ENCODE measurements at places on chromosomes 2 and 18. TPM values are rescaled to one million over a fixed set of nuclear protein-coding genes. Genes with fewer than 3 reads are reported as not detected.

The DNAJC5G gene
- total RNA-seq = 0.56 TPM

The ARPC2 gene
- total RNA-seq = 137 TPM

The PTPN18 gene
- 46.6 TPM for total RNA-seq

The STON1 gene
- total RNA-seq = 52.5 TPM

The NEU4 gene
- total RNA-seq = 0.84 TPM

The NDC80 gene
- not detected for total RNA-seq

The SERPINB11 gene
- not detected for total RNA-seq

GRCh38 chr18:58674863-58675472, 3.7 kb downstream of the MALT1 start:
- no peak for DNase-seq

DNA sequence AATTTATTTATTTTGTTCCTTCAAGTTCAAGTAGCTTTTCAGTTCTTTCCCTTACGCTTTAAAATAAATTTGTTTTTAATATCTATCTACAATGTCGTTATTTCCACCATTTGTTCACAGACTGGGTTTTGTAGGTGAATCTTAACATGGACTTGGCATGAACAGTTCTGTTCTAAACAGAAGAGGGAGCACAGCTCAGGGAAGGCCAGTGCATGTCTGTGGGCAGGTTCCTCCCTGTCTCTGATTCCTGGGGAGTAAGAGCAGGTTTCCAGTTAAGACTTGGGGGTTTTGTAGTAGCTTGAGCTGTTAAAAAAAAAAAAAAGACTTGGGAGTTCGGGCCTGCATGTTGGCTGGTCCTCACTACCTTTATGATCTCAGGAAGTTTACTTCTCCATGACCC, 11.1 kb downstream of the TTL start:
- DNase-seq = no peak

DNA sequence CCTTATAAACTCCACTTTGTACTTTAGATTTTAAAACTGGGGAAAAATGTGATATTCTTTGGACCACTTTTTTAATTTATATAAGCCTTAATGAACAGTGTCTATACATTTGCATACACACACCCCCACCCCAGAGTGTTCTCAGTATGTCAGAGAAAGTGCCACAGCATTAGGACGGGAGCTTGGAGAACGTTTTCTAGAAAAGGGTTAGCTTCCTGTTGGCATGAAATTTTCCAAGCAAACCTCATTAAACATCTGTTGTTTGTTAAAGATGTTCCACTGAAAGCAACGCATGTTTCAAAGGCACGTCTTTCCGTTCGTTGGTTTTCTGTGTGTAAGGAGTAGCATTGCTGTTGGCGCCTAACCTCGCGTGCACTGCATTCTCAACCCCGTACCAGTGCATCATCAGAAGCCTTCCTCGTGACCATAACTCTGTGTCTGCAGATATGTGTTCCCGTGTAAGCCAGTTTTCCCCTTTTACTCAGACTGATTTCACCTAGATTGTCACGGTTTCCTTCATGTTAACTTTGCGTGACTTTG, 228.5 kb downstream of the ALPK2 start:
- no peak for DNase-seq

- no peak for DNase-seq
Measured at GRCh38 chr2:28528206-28528605, 32.3 kb downstream of the PLB1 start.

DNA sequence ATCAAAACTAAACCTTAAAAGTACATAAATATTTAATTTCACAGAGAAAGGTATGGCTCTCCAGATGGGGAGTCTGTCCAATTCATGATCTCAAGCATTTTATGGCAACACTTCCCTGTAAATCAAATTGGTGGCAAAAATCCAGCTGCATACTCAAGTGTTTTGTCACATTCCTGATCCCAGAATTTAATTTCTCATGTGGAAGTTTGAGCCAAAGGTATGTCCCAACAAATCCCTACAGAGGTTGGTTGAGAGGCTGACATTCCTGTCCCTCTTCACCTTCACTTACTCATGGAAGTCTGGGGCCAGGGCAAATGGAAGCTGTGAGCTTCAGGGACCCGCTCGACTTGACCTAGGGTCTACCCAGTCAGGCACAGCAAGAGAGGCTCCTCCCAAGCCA, 17.7 kb downstream of the KLF7 start:
- DNase-seq = no peak

- DNase-seq = no peak
Measured at GRCh38 chr2:10412380-10412779, 35.7 kb downstream of the ODC1 start.

- DNase-seq = no peak
Measured at GRCh38 chr2:29706171-29706720, 215.1 kb downstream of the ALK start.

DNA sequence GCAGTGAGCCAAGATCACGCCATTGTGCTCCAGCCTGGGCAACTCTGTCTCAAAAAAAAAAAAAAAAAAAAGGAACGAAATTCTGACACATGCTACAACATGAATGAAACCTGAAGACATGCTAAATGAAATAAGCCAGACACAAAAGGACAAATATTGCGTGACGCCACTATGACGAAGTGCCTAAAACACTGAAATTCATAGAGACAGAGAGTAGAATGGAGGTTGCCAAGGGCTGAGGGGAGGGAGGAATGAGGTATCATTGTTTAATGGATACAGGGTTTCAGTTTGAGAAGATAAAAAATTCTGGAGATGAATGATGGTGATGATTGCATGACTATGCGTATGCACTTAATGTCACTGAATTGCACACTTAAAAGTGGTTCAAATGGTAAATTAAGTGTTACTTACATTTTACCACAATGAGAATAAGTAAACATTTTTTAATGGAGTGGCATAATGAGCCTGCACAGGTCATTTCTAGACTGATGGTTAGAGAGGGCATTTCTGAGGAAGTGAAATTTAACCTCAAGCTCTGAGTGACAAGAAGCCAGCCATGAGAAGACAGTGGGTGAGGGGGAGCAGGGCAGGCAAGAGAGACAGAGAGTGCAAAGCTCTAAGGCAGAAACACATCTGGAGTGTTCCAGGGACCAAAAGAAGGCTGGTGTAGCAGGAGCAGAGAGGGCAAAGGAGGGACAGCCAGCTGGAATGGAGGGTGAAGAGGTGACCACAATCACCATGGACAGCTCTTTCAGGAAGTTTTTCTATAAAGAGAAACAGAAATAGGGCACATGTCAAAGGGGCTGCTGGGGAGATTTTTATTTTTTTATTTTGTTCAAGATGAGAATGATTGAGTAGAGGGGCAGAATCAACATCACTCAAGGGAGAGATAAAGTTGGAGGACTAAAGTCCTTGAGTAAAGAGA, 20.6 kb upstream of the EXOC6B start:
- no peak for DNase-seq

GRCh38 chr2:104412384-104412783, 441.5 kb upstream of the POU3F3 start:
- no peak for DNase-seq

- DNase-seq = no peak
Measured at GRCh38 chr2:45755585-45756335, 104.3 kb downstream of the PRKCE start.

DNA sequence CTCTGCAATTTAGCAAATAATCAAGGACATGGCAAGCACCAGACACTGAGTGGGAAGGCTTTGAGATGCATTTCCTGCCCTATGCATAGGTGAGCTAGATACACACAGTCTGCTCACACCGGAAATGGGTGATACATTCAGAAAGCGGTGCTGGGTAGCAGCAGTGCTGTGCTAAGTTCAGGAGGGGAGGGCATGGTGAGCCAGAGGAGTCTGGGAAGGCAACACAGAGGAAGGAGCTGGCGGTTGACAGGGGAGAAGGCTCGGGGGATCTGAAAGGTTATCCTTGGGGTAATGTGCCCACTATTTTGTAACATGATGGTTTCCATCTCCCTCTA, 57.4 kb upstream of the EPAS1 start:
- no peak for DNase-seq

GRCh38 chr18:79680100-79680879, 687 bp downstream of the CTDP1 start:
- DNase-seq = no peak

GRCh38 chr18:4444306-4444705, 10.8 kb downstream of the DLGAP1 start:
- DNase-seq = no peak

GRCh38 chr2:85091838-85092237, 41.4 kb upstream of the TCF7L1 start:
- DNase-seq = no peak

GRCh38 chr2:74944987-74945787, 13.3 kb upstream of the POLE4 start:
- DNase-seq = no peak

DNA sequence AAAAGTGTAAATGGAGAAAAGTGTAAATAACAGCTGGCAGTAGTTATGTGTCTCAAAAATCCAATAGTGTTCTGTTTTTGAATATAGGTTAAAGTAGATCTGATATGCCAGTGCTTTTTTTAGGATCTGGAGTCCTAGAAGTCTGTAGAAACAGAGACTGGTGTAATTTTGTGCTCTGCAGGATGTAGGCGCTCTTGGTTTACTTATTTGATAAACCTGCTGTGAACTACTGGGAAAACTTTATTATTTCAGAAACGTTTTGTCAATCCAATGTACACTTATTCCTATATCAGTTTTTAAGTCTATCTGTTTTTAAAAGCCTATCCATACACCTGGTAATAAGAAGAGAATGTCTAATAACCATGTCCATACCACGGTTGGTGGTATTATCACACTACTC, 530.8 kb upstream of the ZNF804A start:
- DNase-seq = no peak

DNA sequence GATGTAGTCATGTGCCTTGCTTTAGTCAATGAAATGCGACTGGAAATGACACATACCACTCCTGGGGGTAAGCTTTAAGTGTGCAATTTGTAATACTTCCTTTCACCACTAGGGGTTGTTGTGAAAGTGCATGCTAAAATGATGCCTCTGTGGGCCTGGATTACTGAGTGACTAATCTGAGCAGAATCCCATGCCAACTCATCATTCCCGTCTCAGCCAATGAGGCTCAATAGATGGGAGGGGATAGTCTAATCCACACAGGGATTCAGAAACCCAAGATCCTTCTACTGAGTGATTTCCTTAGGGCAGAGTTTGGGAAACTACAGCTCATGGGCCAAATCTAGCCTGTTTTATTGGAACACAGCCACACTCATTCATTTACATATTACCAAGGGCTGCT, 54.0 kb downstream of the HRH4 start:
- DNase-seq = no peak

GRCh38 chr2:6355886-6356761, 509.6 kb downstream of the CMPK2 start:
- DNase-seq = no peak

GRCh38 chr2:42090216-42090615, 42.4 kb downstream of the PKDCC start:
- no peak for DNase-seq

DNA sequence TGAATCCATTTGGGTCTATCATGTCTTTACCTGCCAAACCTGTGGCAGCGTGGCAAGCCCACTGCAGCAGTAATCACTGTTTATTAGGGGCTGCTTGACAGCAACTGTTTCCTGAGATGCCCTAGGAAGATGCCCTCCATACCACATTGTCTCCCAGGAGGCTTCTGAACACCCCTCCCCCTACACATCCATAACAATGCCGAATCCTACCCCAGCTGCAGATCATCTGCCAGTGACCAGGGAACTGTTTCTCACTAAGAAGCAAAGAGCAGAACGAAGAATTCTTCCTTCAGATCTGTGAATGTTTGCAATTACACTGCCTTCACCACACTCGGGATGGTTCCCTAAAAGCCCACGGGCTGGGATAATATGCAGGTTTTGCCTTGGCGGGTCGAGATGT, 127.8 kb downstream of the VIT start:
- no peak for DNase-seq

- DNase-seq = no peak
Measured at GRCh38 chr2:16650287-16651249, 15.1 kb downstream of the CYRIA start.

DNA sequence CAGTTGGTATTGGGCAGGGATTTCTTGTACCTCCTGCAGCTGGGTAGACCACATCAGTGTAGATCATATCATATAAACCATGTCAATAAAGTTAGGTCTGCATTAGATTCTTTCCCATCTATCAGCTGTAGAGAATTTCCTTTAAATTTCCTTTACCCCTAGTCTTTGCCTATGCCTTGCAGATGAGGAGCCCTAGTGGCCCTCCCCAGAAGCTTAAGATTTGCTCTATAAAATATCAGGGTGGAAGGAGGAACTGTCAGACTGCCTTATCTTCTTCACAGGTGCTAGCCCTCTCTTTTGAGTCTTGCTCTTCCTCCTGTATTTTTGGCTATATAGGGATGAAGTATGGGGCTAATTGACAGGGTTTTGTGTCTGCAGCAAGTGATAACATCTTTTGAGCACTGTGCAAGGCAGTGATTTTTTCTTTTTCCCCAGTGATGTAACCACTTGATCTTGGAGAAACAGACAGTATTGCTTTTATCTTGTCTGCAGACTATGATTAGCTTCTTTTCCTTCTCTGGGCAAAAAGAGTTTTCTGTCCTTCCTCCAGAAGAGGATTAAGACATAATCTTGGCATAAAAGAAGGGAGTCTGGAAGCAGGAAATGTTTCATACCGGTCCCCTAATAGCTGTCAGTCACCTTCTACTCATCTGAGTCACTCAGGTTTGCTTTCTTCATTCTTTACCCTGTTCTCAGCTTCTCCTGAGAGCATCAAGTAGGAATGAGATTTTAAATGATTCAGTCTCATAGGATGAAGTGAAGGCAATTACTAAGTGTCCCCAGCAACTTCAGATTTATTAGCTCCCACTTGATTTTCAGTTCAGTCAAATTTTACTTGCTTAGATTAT, 286.4 kb downstream of the CDH19 start:
- no peak for DNase-seq

- DNase-seq = no peak
Measured at GRCh38 chr18:51651761-51652160, 454.3 kb upstream of the MEX3C start.

DNA sequence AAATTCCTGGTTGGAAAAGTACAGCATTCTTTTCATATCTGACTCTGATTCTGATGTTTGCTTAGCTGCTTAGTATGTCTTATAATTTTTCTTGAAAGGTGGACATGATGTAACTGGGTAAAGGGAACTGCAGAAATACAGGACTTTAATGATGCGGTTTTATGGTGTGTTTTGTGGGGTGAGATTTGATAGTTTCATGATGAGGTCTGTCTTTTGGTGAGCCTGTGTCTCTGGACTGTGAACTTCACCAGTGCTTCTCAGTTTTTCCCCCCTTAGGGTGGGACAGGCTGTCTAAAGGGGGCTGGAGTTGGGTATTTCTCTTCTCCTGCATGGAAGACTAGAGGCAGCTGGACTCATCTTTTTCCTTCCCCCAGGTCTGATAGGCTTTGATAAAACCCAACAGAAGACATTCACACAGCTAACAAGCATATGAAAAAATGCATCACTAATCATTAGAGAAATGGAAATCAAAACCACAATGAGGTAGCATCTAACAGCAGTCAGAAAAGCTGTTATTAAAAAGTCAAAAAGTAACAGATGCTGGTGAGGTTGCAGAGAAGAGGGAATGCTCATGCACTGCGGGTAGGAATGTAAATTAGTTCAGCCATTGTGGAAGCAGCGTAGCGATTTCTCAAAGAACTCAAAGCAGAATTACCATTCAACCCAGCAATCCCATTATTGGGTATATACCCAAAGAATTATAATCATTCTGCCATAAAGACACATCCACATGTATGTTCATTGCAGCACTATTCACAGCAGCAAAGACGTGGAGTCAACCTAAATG, 77.6 kb downstream of the EPC2 start:
- no peak for DNase-seq

GRCh38 chr2:235127931-235128330, 176.1 kb downstream of the SH3BP4 start:
- DNase-seq = no peak

All from ovary (tissue), 10 donors.